ENCODE measurements at places on chromosomes 2 and 18. TPM values are rescaled to one million over a fixed set of nuclear protein-coding genes. Genes with fewer than 3 reads are reported as not detected.

Gene RNASEH1
- 14.9 TPM for total RNA-seq

Gene SSB
- total RNA-seq, result 67.9 TPM

- no peak for DNase-seq
These were observed 147.3 kb upstream of the CYP1B1 start for GRCh38 chr2:38223256-38223655.

Gene MARCHF4
- total RNA-seq, result 0.09 TPM

GRCh38 chr2:55030766-55031165 is 19.5 kb downstream of the RTN4 start:
- no peak for DNase-seq

Gene SEMA4F
- total RNA-seq, result 12.5 TPM

- no peak for DNase-seq
These were observed 77.4 kb upstream of the PPP1CB start for GRCh38 chr2:28674062-28674712.

Gene SCYGR4
- not detected for total RNA-seq

Gene CRYBA2
- not detected for total RNA-seq

- no peak for DNase-seq
These were observed 70.8 kb upstream of the ST8SIA3 start for GRCh38 chr18:57281519-57281918.

DNA sequence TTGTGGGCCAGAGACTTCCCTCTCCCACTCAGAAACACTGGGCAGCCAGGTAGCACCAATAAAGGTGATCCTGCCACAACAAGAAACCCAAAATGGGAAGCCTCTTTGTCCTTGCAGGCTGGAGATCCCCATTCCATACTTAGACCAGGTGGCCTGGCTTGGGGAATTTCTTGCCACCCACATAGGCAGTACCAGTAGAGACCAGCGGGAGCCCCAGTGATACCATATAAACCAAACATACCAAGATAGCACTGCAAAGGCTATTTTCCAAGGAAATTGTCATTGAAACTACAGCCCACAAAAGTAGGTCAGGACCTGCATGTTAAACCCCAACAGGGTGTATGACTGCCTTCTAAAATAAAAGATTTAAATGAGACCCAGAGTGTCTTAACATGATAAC is 171.6 kb downstream of the DIS3L2 start:
- DNase-seq, result no peak

- no peak for DNase-seq
These were observed 127.4 kb downstream of the CHST9 start for GRCh38 chr18:27057519-27058234.

Data from mucosa of gallbladder (tissue), 1 donor.